ENCODE measurements at places on chromosomes 7 and 10.
A peak's percentile ranks its signal among the peaks of the same experiment; 100 is the strongest.

- no peak for DNase-seq
Measured at GRCh38 chr10:70858759-70859158, 29.6 kb downstream of the PCBD1 start.

DNA sequence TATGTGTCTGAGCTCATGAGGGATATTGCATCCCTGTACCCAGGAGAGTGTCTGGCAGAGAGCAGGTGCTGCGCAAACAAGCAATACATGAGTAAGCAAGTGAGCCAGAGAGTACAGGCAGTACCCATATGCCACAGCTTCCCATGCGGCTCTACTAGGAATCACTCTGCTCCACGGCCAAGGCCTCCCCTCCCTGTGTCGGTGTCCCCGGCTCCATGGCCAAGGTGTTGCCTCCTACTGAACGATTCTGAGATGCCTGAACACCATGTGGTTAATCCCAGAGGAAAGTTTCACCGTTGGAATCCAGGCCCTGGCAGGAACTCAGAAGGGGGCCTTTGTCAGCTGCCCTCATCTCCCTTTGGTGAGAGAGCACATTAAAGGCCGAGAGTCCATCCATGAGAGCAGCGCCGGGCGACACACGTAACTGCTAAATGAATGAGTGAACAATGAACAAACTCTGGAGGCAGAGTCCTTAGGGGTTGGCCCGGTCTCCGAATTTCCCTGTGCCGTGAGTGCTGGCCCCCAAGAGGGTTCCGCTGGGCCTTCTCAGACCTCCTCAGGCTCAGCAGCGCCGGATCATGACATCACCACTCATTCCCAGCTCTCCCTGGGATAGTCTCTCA lies 136.0 kb upstream of the FAM20C start:
- DNase-seq = no peak

DNA sequence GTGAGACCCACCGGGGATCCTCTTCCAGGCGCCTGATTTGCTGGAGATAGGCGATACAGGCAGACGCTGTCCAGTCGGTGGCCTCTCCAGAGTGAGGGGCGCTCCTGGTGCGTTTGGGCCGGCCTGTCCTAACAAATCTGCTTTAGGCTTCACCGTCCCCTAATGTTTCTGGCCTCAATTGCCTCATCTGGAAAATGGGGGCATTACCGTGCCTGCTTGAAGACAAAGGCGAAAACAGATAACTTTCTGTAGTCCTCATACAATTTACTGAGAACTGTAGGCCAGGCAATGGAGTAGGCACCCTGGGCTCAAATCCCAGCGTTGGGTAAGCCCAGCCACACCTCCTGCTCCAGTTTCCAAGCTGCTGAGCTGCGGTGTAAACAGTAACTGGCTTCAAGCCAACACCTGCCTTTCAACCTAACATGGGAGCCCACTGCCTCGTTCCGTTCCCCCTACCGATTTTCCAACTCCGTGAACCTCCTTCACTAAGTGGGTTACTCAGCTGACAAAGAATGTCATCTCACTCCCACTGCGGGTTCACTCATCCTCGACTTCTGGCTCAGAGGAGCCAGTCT lies 589 bp upstream of the ZFAND4 start:
- peak; percentile 41 for DNase-seq

DNA sequence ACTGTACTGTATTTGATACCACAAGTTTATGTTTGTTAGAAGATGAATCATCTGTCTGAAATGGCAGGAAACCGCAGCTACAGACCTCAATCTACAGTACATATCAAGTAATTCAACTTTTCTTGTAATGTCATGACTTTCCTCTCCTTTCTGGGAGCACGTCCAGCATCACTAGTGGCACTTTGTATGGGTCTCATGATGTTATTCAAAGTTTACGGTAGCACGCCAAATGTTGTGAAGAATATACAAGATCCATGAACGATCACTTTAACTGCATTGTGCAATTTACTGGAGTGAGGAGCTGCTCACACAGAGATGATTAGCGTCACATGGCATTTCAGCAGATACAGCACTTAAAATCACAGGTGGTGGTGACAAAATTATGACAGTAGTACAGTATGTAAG lies 257.8 kb upstream of the GNAI1 start:
- no peak for DNase-seq

- no peak for DNase-seq
Measured at GRCh38 chr10:117001144-117001543, 3.8 kb downstream of the SHTN1 start.

DNA sequence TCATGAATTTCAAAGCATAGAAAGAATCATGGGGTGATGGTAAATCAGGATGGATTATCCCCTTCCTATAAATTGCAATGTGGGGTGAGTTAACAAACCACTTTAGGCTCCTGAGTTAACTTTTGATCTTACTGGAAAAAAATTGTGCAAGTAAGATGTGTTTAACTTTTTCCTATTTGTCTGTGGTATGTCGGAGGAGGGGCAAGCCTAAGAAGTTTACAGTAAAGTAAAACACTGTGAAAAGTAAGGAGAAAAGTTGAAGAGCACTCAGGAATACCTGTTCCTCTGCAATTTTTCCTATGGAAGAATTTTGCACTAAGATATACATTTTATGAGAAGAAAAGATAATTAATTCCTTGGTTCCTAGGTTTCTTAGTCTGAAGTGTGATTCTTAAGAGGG lies 44.4 kb downstream of the IFIT5 start:
- DNase-seq = peak; percentile 10

GRCh38 chr10:90865401-90865800 lies 6.4 kb upstream of the RPP30 start:
- peak; percentile 32 for DNase-seq

GRCh38 chr7:51012569-51013217 lies 230.0 kb upstream of the GRB10 start:
- DNase-seq = no peak

DNA sequence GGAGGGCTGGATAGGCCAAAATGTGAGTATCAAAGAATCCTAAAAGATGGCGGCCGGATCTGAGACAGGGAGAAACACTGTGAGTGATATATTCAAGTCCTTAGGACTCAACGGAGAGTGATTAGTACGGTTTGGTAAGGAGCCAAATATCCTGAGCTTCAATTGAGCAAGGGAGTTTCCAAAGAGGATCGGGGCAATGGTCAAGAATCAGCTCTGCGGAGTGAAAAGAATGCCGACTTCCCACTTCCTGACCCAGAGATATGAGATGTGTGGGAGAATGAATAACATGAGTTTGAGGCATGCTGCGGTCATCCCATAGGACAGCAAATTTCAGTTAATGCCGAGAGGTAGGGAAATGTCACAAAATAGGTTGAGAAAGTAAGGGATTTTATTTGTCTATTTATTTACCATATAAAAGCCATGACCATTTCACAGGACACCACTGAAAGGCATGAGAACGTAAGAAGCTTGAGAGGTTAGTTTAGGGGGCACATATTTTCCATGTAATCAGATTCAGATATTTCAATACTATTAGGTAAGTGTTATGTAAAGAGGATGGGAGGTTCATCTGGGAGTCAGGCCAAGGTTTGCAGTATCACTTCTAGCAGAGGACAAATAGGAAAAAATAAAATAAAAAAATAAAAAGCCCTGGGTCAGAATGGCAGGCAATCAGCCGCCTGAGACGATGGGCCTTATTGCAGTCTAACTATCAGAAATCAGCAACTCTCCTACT lies 165.6 kb downstream of the HGF start:
- DNase-seq = peak; percentile 98

- no peak for DNase-seq
Measured at GRCh38 chr7:6444516-6445269, 3.1 kb downstream of the DAGLB start.

- no peak for DNase-seq
Measured at GRCh38 chr7:135964791-135965190, 12.4 kb downstream of the MTPN start.

DNA sequence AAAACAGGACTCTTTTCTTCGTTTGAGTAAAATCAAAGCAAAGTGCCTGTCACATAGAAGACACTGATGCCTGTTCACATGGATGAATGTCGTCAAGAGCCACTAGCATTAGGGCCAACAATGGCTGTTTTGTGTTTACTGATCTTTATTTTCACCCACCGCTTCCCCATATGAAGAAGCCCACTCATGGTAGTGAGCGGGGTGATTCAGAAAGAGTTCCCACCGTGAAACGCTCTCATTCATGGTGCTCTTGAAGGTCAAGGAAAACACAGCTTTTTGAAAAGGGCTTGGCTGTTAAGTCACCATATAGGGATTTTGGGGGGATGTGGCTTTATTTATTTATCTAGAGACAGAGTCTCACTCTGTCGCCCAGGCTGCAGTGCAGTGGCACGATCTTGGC lies 12.5 kb downstream of the PROSER2 start:
- no peak for DNase-seq

- no peak for DNase-seq
Measured at GRCh38 chr7:108235451-108236061, 105.4 kb upstream of the LAMB4 start.

DNA sequence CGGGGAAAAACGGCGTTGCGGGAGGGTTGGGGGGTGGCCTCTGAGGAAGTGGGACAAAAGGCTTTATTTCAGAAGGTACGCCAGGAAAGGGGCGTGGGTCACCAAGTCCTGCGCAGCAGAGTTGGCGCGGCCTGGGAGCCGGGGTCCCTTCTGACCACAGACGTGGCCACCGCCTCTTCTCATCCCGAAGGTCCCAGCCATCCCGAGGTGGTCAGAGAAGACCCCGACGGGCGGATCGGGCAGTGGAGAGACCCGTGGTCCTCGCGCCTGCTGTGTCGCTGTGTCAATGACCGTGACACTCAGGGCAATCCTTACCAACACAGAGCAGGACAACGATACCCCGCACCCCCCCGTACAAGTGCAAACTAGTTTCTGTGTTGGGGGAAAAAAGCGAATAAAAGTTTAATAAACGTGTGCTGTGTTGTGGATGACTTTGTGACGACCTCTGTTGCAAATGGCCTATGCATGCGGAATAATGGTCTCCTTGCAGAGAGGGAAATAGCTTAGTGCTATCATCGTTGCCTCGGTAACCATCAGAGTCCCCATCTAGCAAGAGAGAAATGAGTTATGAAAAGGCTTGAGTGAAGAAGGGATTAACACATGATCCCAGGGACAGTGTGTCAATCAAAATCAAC lies 19.4 kb upstream of the GATA3 start:
- no peak for DNase-seq

DNA sequence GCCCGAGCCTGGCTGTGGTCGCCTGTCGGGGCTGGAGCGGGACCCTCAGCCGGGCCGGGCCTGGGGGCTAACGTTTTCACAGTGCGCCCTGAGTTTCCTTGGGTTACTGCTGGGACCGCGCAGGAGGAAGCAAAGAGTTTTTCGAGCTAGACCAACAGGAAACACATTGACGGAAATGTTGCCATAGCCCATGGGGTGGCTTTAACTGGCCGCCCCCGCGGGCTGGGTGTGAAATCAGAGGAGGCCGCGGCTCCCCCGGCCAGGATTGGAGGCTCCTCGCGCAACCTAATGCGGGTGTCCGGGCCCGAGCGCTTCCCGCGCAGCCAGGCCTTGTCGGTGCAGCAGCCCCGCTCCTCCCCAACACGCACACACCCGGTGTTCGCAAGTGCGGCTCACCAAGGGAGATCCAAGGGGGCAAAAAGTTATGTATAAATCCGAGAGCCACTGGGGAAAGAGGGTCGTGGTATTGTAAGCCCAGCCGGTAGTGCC lies 1.9 kb downstream of the HHEX start:
- DNase-seq = no peak

DNA sequence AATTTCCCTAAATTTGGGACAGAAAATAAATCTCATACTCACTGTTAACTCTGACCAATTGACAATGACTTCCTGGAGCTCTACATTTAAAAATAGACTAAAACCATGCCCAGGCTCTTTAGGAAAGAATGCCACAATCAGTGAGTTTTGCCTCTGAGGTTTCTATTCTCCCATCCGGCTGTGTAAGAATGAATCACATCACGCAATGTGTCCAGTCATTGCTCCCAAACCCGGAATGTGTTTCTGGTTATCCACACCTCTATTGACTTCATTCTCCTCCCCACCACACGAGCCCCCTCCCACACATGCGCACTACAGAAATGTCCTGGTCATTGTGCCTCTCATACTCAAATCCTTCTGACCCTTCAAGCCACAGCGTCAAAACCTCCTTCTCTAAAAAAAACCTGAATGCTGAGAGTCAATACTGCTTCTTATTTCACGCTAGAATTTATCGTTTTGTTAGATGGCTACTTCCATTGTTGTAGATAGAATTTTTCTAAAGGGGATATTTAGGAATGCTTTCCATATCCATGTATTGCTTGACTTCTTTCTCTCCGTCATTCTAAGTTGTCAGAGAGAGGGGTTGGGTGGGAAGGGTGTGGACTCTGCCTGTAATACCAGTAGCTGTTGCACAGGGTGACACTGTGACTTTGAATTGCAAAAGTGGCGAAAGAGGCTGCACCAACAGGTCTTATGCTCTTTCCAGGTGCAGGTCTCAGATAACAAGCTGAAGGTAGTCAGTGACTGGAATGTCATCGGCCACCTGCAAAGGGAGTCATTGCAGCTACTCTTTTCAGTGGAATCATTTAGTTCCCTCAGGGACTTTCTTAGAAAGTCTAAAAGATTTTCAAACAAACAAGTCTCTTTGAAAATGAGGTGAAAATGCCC lies 356.6 kb downstream of the PAXIP1 start:
- no peak for DNase-seq

DNA sequence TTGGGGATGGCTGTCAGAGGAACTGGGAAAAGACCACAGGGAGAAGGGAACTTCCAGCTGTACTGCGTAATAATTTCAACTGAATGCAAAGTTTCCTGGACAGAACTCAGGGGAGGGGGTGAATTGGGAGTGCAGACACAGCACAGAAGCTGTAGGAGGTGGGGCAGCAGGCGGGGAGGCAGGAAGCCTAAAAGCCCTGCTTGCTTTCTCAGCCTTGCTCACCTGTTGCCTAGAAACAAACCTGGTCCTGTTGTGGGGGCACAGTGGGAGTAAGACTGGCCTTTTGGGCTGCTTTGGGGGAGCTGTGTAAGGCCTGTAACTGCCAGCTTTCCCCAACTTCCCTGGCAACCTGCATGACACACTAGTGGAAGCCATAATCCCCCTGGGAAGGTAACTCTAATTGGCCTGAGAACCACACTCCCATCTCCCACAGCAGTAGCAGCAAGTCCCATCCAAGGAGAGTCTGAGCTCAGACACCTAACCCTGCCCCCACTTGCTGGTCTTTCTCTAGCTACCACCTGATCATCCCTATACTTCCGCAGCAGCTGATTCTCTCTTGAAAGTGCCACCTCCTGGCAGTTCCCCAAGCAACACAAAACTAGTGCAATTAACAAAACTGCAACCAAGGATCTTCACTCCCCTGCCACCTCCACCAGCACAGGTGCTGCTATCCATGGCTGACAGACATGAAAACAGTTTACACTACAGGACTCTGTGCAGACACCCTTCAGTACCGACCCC lies 1239.3 kb downstream of the SORCS1 start:
- no peak for DNase-seq

- DNase-seq = no peak
Measured at GRCh38 chr10:3990307-3990706, 205.3 kb upstream of the KLF6 start.
